ENCODE measurements at places on chromosomes 1 and 21.

- DNase-seq: no peak
These were observed 26.5 kb downstream of the PTBP2 start for GRCh38 chr1:96748078-96748477.

DNA sequence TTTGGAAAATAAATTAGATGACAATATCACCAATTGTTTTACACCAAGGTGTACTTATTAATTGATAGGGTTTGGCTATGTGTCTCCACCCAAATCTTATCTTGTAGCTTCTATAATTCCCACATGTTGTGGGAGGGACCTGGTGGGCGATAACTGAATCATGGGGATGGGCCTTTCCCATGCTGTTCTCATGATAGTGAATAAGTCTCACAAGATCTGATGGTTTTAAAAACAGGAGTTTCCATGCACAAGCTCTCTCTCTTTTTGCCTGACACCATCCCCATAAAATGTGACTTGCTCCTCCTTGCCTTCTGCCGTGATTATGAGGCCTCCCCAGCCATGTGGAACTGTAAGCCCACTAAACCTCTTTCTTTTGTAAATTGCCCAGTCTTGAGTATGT is 131.0 kb upstream of the LMO4 start:
- DNase-seq: no peak

- no peak for DNase-seq
These were observed 45.8 kb downstream of the SIM2 start for GRCh38 chr21:36744560-36745231.

DNA sequence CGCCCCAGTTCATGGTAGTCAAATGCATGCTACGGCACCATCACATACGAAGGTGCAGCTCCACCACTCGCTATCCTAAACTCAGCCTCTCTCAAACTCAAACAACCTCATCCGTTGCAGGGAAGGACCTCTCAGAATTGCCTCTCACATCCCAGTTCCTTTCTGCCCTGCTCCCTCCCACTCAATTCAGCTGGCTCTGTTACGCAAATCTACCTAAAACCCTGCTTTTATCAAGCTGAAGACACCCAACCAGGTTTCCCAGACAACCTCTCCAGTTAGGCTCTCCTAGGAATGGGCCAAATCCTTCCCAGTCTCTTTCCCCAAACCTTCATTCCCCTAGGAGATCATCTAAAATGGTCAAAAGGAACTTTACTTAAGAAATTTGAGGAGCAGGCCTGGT is 62.9 kb downstream of the CLSTN1 start:
- DNase-seq: no peak

DNA sequence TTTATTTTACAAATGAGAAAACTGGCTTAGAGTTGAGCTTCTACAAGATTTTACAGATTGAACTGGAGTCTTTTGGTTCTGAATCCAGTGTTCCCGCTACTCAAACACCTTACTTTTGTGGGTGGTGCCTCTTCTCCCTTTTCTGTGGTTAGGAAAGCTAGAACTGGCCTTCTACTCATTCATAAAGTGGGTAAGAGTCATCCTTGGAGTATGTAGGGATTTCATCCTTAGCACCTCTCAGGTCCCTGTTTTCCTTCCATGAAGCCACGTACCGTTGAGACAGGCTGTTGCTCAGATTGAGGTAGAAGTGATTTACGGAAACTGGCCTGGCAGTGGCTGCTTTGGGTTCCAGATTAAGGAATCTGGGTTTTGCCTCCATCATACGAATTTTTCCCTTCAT is 35.8 kb downstream of the WNT4 start:
- no peak for DNase-seq

- DNase-seq: no peak
These were observed 180.2 kb downstream of the C1orf21 start for GRCh38 chr1:184567009-184567408.

GRCh38 chr1:35850051-35850450 is 33.0 kb upstream of the AGO1 start:
- no peak for DNase-seq
